ENCODE measurements at places on chromosomes 4 and X.
A peak's percentile ranks its signal among the peaks of the same experiment; 100 is the strongest.

GRCh38 chrX:20680998-20681397 is 414.3 kb upstream of the RPS6KA3 start:
- no peak for DNase-seq

DNA sequence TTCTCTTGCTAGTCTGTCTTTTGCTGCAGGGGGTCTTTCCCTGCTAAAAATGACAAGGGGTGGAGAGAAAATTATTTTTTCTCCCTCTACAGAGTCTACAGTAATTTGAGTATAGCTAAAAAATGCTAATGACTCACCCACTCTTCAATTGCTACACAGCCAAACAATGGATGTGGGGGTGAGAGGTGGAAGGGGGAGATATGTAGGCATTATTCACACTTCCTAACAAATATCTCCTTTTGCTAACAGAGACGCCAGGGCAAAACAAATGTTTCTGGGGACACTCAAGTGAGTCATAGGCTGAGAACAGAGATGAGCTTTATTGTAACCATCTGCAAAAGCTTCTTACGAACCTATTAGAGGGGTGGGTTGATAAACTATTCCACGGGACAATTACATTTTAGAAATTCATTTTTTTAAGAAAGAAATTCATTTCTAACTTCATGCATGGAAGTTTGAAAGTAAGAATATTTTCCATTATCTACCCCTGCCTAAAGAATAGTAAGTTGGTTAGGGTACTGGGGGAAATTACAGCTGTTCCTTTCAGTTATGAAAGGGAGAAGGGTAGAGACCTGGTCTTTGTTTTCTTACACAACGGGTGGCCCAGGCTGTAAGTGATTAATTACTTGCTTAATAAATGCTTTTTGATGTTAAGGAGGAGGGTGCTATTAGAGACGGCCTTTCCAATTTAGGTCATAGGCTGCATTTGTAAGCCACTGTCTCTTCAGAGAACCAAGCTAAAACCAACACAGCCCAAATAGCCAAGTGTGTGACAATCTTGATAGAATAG is 12.8 kb downstream of the SCD5 start:
- no peak for DNase-seq

DNA sequence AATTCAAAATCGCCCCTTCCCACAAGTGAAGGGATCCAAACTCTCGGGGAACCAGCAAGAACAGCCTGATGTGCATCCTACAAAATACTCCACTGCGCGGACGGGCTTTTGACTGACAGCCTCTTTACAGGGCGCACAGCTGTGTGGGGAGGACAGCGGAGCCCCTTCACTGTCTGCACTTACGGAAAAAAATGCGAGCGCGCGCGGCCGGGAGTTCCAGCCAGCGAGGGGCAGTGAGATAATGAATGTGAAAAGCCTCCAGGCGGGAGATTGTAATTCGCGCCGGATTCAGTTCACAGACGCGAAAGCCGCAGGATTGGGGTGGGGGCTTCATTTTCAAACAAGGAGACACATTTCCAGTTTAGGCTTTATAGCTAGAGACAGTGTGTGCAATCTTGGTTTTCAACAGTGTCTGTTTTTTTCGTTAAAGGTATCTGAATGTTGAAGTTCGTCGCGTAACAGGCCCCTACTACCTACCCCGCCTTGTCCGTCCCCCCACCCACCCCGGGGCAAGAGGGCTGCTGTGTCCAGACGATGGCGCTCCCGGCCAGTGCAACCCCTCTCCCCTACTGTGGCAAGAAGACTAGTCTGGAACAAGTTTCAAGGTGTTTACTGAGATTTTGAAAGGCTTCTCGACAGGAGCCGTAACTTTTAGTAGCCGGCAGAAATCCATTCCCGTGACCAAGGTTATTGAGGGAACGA is 1.7 kb upstream of the GPR50 start:
- DNase-seq, result no peak

DNA sequence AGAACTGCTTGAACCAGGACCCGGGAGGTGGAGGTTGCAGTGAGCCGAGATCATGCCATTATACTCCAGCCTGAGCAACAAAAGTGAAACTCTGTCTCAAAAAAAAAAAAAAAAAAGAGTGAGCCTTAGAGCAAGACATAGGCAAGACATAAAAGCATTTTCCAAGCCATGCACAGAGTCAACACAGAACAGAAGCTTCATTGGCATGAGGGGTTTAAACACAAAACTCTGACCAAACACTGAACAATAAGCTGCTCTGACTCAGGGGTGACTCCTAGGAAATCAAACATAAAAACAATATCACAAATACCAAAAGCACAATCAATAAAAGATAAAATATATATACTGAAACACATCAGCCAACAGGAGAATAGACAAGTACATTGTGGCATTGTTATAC is 136.8 kb downstream of the PLS3 start:
- DNase-seq, result no peak

DNA sequence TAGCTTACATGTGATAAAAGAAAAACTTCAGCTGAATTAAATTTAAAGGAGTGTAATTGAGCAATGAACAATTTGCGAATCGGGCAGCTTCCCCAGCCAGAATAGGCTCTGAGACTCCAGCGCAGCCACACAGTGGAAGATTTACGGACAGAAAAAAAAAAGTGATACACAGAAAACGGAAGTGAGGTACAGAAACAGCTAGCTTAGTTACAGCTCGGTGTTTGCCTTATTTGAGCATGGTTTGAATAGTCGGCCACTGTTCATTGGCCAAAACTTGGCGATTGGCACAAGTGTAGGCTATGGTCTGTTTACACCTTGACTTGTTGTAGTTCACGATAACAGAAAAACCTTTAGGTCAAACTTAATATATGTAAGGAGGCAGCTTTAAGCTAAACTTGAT is 16.7 kb upstream of the SUPT20HL1 start:
- DNase-seq, result no peak

GRCh38 chr4:79176351-79176750 is 149.5 kb downstream of the NAA11 start:
- no peak for DNase-seq

DNA sequence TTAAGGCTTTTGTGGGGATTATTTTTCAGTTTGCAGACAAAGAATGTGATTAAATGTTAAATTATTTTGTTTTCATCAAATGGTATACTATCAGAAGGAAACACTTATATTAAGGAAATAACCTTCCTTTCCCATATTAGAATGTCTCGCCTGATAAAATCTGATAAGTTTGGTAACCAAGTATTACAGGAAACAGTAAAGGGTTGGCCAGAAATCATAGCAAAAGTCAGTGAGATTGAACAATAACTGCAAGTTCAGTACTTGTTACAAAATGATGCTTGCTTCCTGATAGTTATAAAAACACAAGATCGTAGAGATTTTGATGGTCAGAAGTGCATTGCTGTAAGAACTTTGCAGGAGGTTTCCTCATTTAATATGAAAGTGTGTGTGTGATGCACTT is 40.5 kb downstream of the FABP2 start:
- no peak for DNase-seq

DNA sequence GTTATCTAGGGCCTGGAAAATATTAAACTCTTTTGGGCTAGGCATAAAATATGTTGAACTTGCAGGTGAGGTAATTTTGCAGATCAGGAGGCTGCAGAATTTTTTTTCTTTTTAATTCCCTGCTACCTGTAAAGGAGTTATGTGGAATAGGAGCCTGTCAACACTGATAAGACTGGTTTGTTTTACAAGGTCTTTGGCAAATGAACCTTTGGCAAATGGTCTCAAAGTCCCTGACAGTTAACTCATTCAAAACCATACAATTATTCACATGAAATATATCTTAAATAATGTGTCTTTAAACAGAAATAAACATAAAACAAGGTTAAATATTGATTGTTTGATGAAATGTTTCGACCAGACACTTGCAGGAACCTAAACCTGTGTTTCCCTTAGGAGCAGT is 340.2 kb downstream of the GASK1B start:
- peak; percentile 35 for DNase-seq

DNA sequence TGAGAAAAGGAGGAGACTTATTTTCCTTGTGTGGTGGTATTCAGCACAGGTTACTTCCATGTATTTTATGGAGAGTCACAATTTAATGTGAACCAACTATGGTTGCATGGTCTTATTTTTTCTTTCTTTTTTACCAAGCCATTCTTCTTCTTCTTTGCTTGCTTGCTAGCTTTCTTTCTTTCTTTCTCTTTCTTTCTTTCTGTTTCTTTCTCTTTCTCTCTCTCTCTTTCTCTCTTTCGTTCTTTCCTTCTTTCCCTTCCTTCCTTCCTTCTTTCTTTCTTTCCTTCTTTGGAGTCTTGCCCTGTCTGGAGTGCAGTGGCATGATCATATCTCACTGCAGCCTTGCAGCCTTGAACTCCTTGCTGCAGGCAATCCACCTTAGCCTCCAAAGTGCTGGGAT is 68.9 kb downstream of the DOCK11 start:
- no peak for DNase-seq

GRCh38 chrX:129961180-129962083 is 21.0 kb upstream of the BCORL1 start:
- DNase-seq, result peak; percentile 83

DNA sequence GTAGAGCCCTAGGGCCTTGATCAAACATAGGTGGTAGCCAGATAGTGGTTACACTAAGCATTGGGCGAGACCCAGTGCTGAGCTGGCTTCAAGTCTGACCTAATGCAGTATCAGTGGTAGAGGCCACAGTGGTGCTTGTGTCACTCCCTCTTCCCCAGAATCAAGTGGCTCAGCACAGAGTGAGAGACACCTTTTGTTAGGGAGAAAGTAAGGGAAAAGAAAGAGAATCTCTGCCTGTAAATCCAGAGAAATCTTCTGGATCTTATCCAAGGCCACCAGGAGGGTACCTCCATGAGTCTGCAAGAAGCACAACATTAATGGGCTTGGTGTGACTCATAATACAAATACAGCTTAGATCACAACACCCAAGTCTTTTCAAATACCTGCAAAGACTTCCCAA is 117.7 kb upstream of the SLC6A14 start:
- DNase-seq, result no peak

GRCh38 chr4:141711211-141711610 is 74.8 kb downstream of the IL15 start:
- DNase-seq, result no peak

DNA sequence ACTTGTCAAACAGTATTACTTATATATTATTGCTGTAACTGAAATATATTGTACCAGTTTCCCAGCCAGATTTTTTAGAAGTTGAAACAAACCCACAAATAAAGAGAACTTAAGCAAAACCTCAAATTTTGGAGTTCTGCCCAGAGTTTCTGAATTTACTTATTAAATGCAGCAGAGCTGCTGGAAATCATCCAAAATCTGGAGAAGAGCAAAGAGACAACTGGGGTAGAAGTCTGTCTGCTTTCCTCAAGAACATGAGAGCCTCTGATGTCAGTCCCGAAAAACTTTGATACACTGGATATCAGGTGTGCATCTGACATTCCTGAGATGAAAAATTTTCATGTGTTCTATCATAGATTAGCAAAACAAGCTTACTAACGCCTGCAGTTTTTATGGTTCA is 325.9 kb downstream of the NR3C2 start:
- no peak for DNase-seq
